Activated CD4-positive, alpha-beta T cell treated with anti-CD3 and anti-CD28 coated beads for 1 hour (primary cell): ENCODE measurements at places on chromosomes 11 and 22.

DNA sequence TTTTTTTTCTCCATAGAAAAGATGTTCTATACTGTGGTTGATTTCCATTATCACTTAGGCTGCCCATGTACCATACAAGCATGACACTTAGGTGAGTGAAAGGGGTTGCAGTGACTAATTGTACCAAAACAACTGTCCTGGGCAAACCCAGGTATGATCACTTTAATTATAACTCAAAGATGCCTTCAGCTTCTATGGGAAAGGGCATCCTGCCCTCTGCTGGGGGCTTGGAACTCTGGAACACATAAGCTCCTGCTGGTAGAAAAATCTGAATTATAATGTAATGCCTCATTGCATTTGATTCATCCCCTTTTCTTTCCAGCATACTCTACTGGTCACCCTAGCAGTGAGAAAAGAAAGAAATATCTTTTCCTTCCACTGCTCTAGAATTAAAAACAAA is 206.3 kb downstream of the DDX10 start:
- no peak for DNase-seq

DNA sequence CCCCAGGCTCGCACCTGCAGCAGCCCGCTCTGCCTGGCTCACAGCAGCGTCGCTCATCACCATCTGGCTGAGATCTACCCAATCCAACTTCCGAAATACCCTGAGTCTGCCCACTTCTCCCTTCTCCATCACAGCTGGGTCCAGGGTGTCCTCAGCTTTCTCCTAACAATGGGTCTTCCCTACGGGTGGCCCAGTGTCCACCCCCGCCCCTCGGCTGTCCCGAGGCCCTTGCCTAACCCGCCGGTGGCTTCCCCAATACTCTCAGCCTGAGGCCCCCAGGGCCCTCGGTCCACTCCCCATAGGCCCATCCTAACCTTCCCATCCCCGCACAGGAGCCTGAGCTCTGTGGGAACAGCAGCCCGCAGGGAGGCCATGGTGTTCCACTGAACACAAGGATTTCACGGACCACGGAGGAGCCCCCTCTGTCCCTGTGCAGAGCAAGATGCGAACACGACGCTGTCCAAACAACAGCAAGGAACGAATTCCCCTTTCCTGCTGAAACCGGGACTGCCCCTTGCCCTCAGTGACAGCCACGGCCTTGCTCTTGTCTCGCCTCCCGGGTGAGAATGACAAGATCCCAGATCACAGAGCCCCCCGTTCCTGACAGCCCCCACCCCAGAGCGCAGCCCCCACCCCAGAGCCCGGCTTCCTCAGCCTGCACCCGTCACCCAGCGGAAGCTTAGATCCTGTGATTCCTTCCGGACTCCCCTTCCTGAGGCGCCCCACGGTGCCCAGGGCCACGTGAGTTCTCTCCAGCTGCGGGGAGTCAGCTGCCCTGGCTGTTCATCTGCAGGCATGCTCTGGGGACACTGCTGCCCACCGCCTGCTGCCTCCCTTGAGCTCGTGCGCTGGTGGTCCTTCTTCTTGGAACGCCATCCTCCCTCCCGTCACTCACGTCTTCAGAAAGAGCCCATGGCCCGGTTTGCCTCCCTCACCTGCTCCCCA is 48.8 kb upstream of the CARS1 start:
- no peak for DNase-seq

DNA sequence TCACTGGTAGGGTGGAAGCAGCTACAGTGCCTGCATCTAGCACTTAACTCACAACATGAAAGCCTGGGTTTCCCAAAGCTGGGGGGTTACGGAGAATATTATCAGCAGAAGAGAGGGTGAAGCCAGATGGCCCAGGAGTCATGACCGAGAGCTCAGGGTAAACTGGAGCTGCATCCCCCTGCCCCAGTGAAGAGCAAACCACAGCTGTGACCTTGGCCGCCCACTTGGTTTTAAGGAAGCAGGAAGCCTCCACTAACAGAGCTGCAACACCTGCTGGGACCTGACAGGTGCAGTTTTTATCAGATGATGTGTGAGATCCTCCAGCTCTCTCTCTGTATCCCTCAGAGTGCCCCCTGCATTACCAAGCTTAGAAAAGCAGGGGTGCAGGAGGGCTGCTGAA is 20.9 kb downstream of the TCP11L1 start:
- DNase-seq, result no peak

GRCh38 chr11:64360448-64360921 is 1.5 kb downstream of the RPS6KA4 start:
- no peak for DNase-seq

DNA sequence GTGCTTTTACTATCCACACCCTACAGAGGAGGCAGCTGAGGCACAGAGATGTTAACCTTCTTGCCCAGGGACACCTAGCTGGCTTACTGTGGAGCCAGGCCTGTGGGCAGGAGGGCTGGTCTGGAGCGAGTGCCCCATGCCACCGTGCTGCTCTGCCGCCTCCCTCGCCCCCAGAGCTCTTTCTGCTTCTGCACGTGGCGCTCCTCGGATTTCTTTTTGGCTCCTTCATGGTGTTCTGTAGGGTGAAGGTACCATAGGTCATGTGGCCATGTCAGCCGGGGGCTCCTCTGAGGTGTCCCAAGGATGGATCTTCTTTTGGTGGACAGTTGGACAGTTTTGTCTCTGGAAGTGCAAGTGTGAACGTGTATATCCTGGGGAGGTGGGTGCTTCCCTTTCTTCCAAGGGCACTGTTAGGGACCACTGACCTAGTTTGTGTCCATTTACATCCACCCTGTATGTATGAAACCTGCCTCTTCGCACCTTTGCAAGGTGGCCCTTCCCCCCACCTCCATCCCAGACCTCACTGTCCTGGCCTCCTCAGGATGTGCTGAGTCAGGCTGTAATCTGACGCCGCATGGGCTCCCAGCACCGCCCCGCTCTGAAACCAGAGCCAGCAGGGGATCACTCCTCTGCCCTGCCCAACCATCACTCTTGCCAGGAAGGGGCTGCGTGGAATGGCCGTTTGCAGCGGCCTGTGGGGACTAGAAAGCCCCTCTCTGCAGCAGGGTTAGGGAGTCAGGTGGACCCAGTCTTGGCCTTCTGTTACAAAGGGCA is 31.7 kb downstream of the POLR3H start:
- no peak for DNase-seq
